WTC11 (cell line): ENCODE measurements at places on chromosomes 7 and 10. TPM values are rescaled to one million over a fixed set of nuclear protein-coding genes. Genes with fewer than 3 reads are reported as not detected.
A peak's percentile ranks its signal among the peaks of the same experiment; 100 is the strongest.

- no peaks in the 10 kb centered on the region for H3K36me3 ChIP-seq
- H3K27ac ChIP-seq: no peak overlapping the region
- no peak for DNase-seq
- H3K4me3 ChIP-seq: no peak overlapping the region
- H3K4me1 ChIP-seq: peaks cover 11% of the 10 kb centered on the region
Observed at GRCh38 chr10:120034236-120034635, 141.7 kb downstream of the SEC23IP start.

DNA sequence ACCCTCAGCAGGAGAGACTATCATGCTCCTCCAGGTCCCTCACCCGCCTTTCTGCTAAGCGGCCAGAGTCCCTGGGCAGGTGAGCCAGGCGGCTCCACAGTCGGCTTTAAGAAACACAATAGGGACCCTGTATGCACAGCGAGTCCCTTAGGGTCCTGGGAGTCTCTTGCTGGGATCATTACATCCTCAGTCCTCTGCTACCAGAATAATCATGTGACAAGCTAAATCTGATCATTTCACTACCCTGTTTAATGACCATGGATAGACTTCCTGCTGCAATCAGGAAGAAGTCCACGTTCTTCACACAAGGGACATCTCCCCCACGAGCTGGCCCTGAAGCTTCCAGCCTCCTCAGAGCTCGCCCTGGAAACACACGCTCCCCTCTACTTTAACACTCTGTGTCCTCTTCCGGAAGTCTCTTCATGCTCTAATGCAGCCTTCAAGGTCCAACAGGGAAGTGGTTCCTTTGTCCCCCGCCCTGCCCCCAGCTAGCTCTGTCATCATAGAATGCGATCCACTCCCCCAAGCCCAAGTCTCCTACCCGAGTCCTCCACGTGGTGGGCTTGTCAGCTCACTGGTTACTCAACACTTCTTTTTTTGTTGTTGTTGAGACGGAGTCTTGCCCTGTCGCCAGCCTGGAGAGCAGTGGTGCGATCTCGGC, 101.5 kb downstream of the RNF216 start:
- peak overlapping the region; percentile 56 for H3K27ac ChIP-seq
- H3K27me3 ChIP-seq: no peaks in the 10 kb centered on the region
- DNase-seq: no peak
- H3K4me1 ChIP-seq: peaks cover 40% of the 10 kb centered on the region
- no peak overlapping the region for H3K4me3 ChIP-seq
- H3K36me3 ChIP-seq: peaks cover 4% of the 10 kb centered on the region; the same call in 1 of the 2 replicates

- no peak for DNase-seq
- H3K4me1 ChIP-seq: no peaks in the 10 kb centered on the region
- H3K27me3 ChIP-seq: no peaks in the 10 kb centered on the region
Observed at GRCh38 chr7:54960517-54960916, 58.3 kb upstream of the EGFR start.

DNA sequence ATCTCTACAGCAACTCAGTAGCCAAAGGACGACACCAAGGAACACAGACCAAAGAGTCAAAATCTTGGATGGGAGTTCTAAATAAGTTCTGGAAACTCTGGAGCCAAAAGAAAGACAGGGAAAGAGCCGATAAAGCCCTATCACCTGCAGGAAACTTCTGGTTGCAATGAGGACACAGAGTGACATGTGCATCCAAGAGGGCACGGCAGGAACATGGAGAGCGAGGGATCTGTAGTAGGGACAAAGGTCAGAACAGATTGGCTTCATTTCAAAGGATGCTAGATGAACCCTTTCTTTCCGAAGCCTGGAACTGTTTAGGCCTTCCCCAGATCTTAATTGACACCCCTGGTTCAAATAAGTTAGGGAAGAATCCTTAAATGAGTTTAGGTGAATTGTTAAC, 39.5 kb downstream of the CACNA2D1 start:
- no peaks in the 10 kb centered on the region for H3K4me1 ChIP-seq
- peaks cover 21% of the 10 kb centered on the region for H3K36me3 ChIP-seq
- H3K27ac ChIP-seq: no peak overlapping the region
- no peaks in the 10 kb centered on the region for H3K27me3 ChIP-seq
- H3K4me3 ChIP-seq: no peak overlapping the region

DNA sequence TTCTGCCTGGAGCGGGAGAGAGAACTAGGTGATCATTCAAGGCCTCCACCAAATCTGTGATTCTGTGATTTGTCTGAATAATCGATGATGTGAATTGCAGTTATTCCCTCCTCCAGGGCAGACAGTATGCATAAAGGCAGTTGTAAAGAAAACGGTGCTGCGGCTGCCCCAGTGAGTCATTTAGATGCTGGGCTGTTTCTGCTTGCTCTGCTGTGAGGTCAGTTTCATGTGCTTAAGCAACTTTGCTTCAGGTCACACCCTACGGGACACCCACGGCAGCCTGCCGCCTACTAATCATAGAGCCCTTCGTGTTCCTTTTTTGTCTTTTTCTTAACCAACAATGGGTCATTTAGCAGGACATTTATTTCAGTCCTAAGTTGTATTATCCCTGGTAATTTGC, 158.1 kb upstream of the PITRM1 start:
- no peak for DNase-seq
- peaks cover 30% of the 10 kb centered on the region for H3K4me1 ChIP-seq
- H3K36me3 ChIP-seq: no peaks in the 10 kb centered on the region
- H3K4me3 ChIP-seq: no peak overlapping the region
- no peak overlapping the region for H3K27ac ChIP-seq
- no peaks in the 10 kb centered on the region; the same call in 1 of the 2 replicates for H3K27me3 ChIP-seq

DNA sequence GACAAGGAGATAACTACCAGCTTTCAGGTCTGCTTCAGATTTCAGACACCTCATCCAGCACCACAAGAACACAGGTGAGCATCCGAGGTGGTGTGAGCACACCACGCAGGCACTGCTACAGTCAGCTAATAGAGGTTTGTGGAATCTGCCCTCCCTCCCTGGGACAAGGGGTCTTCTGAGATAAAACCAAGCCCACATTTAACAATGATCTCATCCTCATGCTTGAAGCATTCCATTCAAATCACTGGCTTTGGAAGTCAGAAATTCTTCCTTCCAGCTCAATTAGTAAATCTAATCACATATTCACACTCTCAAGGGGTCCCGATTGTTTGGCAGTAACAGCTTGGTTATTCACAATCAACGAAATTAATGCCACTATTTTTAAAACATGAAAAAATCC, 331.4 kb downstream of the ELMO1 start:
- H3K4me1 ChIP-seq: peaks cover 23% of the 10 kb centered on the region
- H3K36me3 ChIP-seq: peaks cover 21% of the 10 kb centered on the region
- no peak overlapping the region for H3K4me3 ChIP-seq
- peak overlapping the region; percentile 28; the same call in 1 of the 2 replicates for H3K27ac ChIP-seq

GRCh38 chr7:93955304-93955703, 33.8 kb downstream of the GNG11 start:
- H3K36me3 ChIP-seq: no peaks in the 10 kb centered on the region
- H3K27ac ChIP-seq: no peak overlapping the region
- peaks cover 4% of the 10 kb centered on the region; the same call in 1 of the 2 replicates for H3K4me1 ChIP-seq
- no peaks in the 10 kb centered on the region for H3K27me3 ChIP-seq
- no peak for DNase-seq

GRCh38 chr10:27890971-27891370, 107.9 kb downstream of the ODAD2 start:
- H3K27me3 ChIP-seq: no peaks in the 10 kb centered on the region
- no peak overlapping the region for H3K27ac ChIP-seq
- DNase-seq: no peak
- H3K4me3 ChIP-seq: no peak overlapping the region

- no peak for DNase-seq
- H3K27ac ChIP-seq: no peak overlapping the region
- no peaks in the 10 kb centered on the region; the same call in 1 of the 2 replicates for H3K27me3 ChIP-seq
- H3K4me3 ChIP-seq: no peak overlapping the region
Observed at GRCh38 chr10:77231884-77232610, 405.6 kb downstream of the KCNMA1 start.

- DNase-seq: no peak
- H3K27ac ChIP-seq: peak overlapping the region; percentile 39; the same call in 1 of the 2 replicates
- H3K27me3 ChIP-seq: no peaks in the 10 kb centered on the region
- peaks cover 34% of the 10 kb centered on the region for H3K4me1 ChIP-seq
Observed at GRCh38 chr7:39683216-39683845, 60.0 kb downstream of the RALA start.

- no peaks in the 10 kb centered on the region for H3K4me1 ChIP-seq
- H3K27me3 ChIP-seq: no peaks in the 10 kb centered on the region
- H3K27ac ChIP-seq: no peak overlapping the region
- DNase-seq: no peak
- H3K4me3 ChIP-seq: no peak overlapping the region
Observed at GRCh38 chr7:121429798-121430197, 33.7 kb upstream of the FAM3C start.

DNA sequence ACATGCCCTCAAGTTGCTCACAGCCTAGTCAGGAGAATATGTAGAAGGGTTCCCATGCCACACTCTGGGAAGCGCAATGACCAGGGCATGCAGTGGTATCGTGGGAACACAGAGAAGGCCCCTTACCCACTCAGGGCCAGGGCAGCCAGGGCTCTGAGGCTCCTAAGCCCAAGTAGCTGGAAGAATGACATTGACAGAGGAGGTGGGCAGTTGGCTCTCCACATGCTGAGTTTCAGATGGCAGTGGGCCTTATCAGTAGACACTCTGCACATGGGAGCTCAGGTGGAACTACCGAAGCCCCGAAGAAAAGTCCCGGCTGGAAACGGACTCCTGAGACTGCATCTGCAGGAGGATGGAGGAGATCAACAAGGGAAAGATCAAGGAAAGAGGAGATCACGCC, 15.7 kb upstream of the SVOPL start:
- H3K4me1 ChIP-seq: peaks cover 9% of the 10 kb centered on the region
- H3K36me3 ChIP-seq: no peaks in the 10 kb centered on the region
- no peak overlapping the region for H3K27ac ChIP-seq
- no peaks in the 10 kb centered on the region for H3K27me3 ChIP-seq

Gene PCBD1
- 32.5 to 44.2 TPM (median 41.8 TPM) in 3 replicates for total RNA-seq

Gene MPP7
- 7.7 to 9.8 TPM (median 9.1 TPM) in 3 replicates for total RNA-seq

Gene PAX4
- not detected in 3 replicates for total RNA-seq

Gene TAS2R41
- 0.31 to 0.44 TPM in 2 of 3 replicates, not detected in the other for total RNA-seq

Gene SFTPD
- 0.66 to 1.1 TPM (median 0.80 TPM) in 3 replicates for total RNA-seq

Gene CPEB3
- total RNA-seq: 1.9 to 2.4 TPM (median 2.4 TPM) in 3 replicates

Gene SCRN1
- total RNA-seq: 96.2 to 105 TPM (median 101 TPM) in 3 replicates

Gene ADRB1
- total RNA-seq: 0.27 to 0.35 TPM (median 0.30 TPM) in 3 replicates
